Hindlimb muscle (tissue), 1 donor: ENCODE measurements at places on chromosomes 4 and X.

- DNase-seq, result no peak
These were observed 69.7 kb downstream of the RPS6KA6 start for GRCh38 chrX:84118315-84118714.

DNA sequence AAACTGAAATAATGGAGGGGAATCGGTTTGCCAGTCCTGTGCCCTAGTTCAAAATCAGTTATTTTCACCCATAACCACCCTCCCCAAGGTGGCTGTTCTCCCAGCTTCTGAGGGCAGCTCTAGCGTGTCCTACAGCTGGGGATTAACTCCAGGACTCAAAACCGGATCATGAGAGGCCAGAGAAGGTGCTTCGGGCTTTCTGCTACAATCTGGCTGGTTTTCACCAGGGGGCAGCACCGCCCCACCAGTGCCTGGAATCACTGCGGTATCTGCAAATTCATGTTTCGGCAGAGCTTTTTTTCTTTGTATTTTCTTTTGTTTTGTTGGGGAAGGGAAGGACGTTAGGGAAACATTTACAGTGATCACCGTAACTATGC lies 28.4 kb downstream of the PDHA1 start:
- DNase-seq, result peak; percentile 63

DNA sequence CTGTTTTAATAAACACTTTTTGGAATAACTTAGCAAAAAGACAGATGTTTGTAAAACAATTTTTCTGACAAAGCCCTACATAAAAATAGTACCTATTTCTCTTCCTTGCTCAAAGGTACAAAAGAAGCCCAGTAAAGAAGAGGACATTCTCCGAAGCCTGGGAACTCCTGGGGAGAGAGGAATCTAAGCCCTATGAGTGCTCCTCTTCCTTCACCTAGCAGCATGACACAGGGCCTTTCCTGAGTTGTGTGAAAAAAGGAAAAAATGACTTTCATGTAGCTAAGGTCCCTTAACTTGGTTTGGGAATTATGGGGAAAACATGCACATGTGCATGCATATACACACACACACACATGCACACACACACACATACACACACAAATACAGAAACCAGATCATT lies 586.9 kb downstream of the TMA16 start:
- DNase-seq, result no peak

DNA sequence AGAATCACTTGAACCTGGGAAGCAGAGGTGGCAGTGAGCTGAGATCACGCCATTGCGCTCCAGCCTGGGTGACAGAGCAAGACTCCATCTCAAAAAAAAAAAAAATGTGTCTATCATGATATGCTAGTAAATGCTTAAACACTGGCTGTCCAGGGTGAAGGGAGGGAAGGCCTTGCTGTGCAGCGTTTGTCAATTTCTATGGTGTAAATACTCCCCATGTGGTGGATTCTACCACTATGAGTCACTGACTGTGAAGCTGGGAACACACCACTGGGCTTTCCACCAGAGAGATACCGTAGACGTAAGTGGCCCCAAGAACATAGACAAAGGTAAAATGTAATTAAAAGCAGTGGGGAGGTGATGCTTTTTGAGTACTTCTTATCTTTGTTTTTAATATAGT lies 51.3 kb upstream of the LEF1 start:
- no peak for DNase-seq

DNA sequence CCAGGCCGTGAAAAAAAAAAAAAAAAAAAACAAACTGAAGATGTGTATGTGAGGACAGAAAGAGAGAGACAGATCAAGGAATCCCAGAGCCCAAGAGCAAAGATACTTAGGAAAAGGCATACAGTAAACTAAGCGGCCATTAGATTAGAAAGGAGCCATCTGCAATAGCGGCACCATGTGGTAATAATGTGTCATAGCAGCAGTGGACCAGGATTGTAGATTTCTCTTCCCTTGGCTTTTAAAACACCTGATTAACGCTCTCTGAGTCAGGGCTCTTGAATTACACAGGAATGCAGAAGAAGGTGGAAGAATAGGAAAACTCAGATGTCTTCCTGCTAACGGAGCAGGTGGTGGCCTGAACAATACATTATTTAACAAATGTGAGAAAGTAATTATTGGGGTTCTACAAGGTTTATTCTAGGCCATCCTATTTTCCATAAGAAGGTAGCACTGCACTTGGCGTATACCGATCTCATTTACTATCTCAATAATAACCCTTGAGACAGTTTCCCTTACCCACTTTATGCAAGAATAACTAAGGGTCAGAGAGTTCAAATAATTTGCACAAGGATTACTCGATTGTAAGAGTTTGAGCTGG lies 182.7 kb downstream of the KCNIP4 start:
- DNase-seq, result peak; percentile 15

- DNase-seq, result peak; percentile 76
These were observed 9.6 kb downstream of the BMP3 start for GRCh38 chr4:81040012-81040659.

DNA sequence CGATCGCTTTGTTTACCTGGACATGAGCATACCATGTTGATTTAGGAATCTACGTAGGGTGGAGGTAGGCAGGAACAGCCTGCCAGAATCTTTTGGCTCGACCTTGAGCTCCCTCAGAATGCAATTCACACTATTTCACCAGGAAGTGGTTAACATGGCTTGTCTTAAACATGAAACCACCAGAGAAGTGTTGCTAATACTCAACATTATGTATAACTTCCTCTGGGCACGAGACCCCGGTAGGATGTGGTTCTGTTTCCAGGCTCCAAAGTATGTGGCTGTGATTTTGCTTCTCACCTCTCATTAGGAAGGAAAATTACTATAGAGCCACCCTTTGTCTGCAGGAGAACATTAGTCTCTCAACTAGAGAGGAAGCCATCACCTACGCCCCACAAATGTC lies 59.0 kb upstream of the VCX3B start:
- no peak for DNase-seq

DNA sequence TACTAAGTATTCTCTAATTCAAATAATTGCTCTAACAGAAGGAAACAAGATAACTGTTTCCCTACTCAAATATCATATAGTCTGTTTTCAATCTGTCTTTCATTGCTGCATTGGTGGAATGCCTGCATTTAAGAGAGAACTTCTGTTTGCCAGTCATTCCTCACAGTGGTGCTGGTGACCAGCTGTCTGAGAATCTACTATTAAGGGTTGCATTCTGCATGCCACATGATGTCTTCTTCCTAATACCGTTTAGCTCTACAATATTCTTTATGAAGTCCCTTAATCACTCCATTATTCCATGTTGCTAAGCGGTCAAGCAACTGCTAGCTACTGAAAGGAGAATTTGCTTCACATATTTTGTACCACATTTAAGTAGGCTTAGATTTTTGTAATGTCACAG lies 167.1 kb upstream of the CENPE start:
- DNase-seq, result no peak

DNA sequence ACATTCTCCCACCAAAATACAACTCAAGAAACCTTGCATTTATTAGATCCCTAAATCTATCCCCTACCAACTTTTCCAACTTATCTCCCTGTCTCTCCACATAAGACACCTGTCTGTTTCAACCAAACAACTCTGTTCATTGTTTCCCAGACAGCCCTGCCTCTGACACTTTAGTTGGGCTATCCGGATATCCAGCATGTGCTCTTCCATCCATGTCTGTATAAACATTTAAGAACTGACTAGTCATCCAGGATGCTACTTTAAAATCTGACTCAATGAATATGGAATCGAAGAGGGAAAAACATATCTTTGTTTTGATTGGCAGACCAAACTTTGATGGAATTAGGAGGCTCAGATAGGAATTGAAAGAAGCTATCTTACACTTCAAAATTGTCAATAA lies 143.2 kb upstream of the DCAF8L1 start:
- no peak for DNase-seq

DNA sequence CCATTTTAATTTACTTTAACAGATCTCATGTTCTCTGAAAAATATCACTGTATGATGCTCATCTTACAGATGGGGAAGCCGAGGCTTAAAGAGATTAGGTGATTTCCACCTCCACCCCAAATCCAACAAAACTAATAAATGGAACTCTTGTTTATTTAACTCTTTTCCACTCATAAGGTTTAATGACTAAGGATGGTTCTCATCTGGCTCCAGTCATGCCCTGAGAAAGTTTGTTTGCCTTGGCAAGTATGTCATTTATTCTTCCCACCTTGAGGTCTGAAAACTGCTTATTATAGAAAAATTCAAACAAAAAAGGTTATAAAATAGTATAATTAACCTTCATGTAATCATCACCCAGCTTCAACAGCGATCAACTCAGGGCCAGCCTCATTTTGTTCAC lies 56.3 kb downstream of the PPEF2 start:
- no peak for DNase-seq

DNA sequence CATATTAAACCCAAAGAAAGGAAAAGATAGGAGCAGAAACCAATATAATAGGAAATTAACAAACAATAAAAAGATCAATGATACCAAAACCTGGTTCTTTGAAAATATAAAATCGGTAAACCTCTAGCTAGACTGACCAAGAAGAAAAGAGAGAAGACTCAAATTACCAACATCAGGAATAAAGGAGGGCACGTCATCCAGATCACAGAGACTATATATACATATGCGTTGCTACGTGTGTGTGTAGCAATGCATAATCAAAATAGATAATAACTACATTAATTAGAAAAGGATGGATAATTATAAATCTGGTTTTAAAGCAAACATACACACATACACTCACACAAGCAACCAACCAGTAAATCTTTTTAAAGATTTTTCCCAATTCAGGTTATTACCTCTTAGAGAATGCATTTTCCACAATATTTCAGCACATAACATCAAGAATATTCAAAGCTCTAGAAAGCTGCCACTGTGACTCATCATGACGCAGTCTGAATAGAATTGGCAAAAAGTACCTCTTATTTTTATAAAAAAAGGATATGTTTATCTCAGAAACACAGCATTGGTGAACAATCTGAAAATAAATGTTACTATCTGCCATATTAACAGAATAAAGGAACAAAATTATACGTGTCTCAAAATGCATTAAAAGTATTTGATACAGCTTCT lies 41.4 kb upstream of the USP9X start:
- DNase-seq, result no peak

DNA sequence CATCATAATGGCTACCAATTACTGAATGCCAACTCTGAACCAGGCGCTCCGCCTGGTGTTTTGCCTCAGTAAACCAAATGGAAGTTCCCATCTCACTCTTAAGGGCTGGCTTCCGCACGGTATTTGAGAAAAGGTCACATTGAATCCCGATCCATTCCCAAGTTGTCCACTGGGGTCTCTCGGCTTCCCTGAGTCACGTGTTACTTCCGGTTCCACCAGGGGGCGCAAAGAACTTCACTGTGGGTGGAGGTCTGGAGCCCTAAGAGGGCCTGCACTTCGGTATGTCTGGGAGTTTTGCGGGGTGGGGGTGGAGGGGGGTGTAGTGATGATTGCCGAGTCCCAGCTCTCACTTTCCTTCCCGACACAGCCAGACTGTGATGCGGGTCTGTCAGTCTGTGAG lies 13.4 kb upstream of the NHS start:
- no peak for DNase-seq

GRCh38 chr4:127849505-127850234 lies 31.0 kb upstream of the PLK4 start:
- DNase-seq, result no peak

DNA sequence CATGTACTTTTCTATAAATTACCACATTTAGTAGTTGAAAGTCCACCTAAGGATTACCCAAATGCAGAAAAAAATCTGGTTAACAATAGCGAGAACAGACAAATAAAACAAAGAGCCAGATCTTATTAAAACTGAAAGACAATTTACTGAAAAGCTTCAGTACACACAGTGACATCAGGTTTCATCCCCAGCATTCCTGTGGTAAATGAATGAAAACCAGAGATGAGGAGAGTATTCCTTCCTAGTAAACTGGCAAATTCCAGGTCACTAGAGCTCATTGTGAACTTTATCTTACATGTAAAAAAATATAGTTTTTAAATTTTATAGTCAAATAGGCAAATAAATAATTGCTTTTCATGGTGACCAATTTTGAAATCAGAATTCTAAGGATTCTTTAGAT lies 1290.5 kb downstream of the ADGRL3 start:
- DNase-seq, result no peak

GRCh38 chr4:150289198-150289597 lies 211.0 kb downstream of the DCLK2 start:
- DNase-seq, result no peak

DNA sequence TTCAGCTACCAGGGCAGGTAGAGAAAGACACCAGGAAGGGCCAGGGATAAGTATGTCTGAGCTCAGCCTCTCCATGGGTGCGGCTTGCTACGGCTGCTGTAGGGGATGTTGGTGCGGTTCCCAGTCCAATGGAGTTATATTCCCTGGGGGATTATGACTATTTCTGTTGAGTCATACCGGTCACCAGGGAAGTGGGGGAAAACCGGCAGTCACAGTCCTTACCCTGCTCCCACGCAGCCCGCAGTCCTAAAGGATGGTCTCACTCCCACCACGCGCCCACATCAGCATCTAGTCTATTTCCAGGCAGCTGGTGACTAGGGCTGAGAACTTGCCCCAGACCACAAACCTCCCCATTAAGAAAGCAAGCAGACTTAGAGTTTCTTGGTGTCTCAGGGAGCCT lies 191.6 kb downstream of the VEGFC start:
- DNase-seq, result no peak

DNA sequence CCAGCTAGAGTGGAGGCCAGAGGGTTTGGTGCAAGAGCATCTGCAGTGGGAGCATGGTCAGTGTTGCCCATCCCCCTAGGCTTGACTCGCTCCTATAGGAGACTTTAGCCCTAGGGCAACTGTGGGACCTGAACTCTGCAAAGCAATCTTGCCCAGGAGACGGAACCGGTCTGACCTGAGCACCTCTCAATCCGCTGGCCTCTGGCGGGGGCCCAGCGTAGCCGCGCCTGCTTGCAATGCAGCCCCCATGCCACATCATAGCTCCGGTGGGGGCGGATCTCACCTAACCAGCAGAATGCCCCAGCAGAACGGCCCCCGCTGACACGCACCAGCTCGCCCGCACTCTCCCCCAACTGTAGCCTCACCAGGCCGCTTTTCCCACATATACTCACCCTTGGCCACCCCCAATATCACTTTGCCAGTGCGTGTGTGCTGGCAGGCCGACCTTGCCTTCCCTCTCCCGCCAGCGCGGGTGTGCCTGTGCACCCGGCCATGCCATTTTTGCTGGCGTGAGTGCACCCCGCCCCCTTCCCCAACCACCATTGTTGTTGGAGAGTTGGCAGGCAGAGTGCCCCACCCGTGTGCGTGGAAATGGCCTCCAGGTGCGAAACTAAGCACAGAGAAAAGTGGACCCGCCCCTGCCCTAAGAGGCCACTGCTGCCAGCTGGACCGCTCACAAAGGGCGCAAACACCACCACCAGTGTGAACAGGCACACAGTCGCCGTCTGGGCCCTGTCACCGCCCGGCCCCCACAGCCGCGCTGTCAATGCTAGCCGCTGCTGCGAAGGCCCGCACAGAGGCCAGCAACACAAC lies 5.8 kb downstream of the BEX4 start:
- DNase-seq, result no peak

DNA sequence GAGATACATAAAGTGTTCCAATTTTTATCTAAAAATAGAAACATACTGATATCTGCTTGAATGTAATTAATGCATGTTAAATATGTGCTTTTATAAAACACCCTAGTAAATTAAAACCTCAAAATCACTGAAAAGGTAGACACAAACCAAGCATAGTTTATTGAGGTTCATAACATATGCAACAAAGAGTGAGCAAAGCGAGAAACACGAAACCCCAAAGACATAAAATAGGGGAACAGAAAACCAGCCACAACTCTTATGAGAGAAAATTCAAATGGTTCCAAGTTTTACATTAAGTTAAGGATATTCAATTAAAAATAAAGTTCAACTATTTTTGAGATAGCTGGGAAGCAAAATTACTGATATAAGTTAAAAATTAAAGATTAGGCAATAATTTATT lies 336.4 kb upstream of the AGA start:
- DNase-seq, result no peak

GRCh38 chrX:14946606-14947155 lies 73.5 kb downstream of the MOSPD2 start:
- DNase-seq, result peak; percentile 26
